Neural crest cell (in vitro differentiated cells): ENCODE measurements at places on chromosomes 5 and 9. TPM values are rescaled to one million over a fixed set of nuclear protein-coding genes. Genes with fewer than 3 reads are reported as not detected.
A peak's percentile ranks its signal among the peaks of the same experiment; 100 is the strongest.

DNA sequence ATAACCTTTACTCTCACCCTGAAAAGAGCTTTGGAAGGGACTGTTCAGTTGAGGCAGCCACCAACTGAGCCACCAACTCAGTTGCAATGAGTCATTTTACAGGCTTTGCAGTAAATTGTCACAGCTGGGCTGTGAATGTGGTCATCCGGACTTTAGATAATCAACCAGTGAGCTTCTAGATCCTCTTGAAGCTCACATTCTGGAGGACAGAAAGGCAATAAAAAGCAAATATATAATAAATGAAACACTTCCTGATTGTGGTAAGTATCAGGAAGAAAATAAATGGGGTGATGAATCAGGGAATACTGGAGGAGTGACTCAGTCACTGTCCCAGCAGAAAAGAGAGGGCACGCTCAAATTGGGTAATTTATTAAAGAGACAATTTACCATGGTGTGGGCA, 13.2 kb upstream of the C5orf58 start:
- no peaks in the 10 kb centered on the region for H3K36me3 ChIP-seq
- H3K4me3 ChIP-seq, result no peak overlapping the region
- peaks cover 42% of the 10 kb centered on the region for H3K4me1 ChIP-seq
- no peak for DNase-seq
- H3K27me3 ChIP-seq, result peaks cover 5% of the 10 kb centered on the region

DNA sequence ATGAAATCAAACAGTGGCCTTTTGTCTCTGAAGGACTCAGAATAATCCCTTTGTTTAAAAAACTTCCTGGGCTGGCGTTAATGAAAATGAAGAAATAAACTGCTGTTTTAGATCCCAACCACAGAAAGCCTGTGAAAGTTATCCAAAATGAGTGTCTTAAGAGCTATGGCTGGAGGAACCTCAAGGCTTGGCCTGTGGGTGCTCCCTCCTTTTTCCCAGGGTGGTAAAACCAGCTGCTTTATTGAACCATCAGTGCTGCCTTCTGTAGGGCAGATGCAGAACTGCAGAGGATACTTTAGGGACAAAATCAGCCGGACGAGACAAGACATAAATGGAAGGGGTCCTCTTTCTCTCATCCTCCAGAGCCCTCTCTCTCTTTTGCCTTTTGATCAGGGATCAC, 100.9 kb downstream of the SMARCA2 start:
- H3K27ac ChIP-seq, result no peak overlapping the region
- H3K4me1 ChIP-seq, result peaks cover 6% of the 10 kb centered on the region
- no peak overlapping the region for H3K4me3 ChIP-seq
- H3K27me3 ChIP-seq, result no peaks in the 10 kb centered on the region

- peaks cover 48% of the 10 kb centered on the region for H3K4me1 ChIP-seq
- H3K4me3 ChIP-seq, result no peak overlapping the region
- DNase-seq, result no peak
- H3K27me3 ChIP-seq, result no peaks in the 10 kb centered on the region
Measured at GRCh38 chr5:59332236-59332973, 561.1 kb downstream of the PDE4D start.

- peaks cover 14% of the 10 kb centered on the region for H3K4me1 ChIP-seq
- DNase-seq, result no peak
- no peaks in the 10 kb centered on the region for H3K27me3 ChIP-seq
- no peaks in the 10 kb centered on the region for H3K36me3 ChIP-seq
Measured at GRCh38 chr9:69386651-69387050, 61.6 kb downstream of the ENTREP1 start.

DNA sequence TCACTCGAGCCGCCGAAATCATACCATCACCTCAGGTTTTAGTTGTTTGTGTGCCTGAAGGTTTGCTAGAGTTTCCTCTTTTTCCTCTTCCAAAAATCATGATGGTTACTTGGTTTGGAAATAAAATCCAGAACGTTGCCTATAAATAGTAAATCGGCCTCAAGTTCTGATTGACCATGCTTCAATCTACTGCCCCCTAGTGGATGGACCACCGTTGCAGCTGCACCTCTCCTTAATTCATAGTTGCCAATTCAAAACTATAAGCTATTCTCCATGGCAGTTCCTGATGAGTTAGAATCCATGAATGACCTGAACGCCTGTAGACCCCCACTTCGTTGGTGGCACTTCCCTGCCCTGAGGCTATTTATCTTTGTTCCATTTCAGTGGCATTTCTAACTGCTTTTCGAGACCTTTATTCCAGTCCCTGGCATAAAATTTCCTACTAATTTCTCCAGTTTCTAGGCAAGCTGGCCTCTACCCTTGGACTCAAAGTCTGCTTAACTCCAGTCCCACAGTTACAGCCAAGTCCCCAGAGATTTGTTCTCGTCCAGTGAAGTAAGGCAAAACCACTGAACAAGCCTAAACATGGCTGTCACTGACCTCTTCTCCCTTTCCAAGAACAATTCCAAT, 422.6 kb downstream of the EFNA5 start:
- H3K4me1 ChIP-seq, result peaks cover 6% of the 10 kb centered on the region
- no peaks in the 10 kb centered on the region for H3K27me3 ChIP-seq
- DNase-seq, result peak; percentile 57

- no peak for DNase-seq
- no peaks in the 10 kb centered on the region for H3K36me3 ChIP-seq
- no peaks in the 10 kb centered on the region for H3K27me3 ChIP-seq
- peaks cover 24% of the 10 kb centered on the region for H3K4me1 ChIP-seq
Measured at GRCh38 chr9:113479174-113479621, 15.7 kb downstream of the RGS3 start.

DNA sequence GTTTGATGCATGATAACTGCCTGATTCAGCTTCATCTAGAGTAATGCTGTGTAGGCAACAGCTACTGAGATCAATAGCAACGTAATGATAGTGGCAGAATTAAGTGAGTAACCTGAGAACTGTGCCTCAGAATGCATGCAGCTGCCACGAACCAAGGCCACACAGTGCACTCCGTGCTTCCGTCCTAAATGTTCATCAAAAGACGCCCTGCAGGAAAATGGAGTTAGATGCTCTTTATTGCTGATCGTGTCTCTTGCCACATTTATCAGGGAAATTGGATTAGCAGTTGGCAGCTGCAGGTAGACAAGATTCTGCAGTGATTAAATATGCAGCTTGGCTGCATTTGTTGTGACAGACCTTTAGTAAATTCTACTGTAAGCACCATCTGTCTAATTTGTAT, 107.7 kb upstream of the TLX3 start:
- H3K4me1 ChIP-seq, result peaks cover 12% of the 10 kb centered on the region
- no peaks in the 10 kb centered on the region for H3K27me3 ChIP-seq
- no peak overlapping the region for H3K27ac ChIP-seq
- DNase-seq, result no peak
- H3K36me3 ChIP-seq, result no peaks in the 10 kb centered on the region
- H3K4me3 ChIP-seq, result no peak overlapping the region

- H3K27ac ChIP-seq, result no peak overlapping the region
- no peaks in the 10 kb centered on the region for H3K27me3 ChIP-seq
- H3K4me1 ChIP-seq, result peaks cover 4% of the 10 kb centered on the region
- no peak for DNase-seq
Measured at GRCh38 chr5:100761192-100761591, 141.9 kb downstream of the ST8SIA4 start.

DNA sequence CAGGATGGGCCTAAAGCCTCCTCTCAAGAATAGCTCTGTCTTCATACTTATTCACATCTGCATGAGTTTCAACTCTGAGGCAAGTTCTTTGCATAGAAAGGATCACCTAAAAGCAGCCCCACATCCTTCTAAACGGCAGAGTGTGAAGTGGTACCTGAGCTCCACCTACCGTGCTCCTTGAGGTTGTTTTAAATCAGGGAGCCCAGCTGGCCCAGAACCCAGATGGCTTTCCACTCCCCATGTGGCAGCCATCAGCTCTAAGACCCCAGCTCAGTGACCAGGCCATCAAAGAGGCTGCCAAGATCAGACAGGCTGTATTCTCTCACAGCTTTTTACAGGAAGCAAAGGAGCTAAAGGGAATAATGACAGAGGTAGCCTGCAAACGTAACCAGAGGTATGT, 299.3 kb downstream of the RASEF start:
- H3K4me1 ChIP-seq, result peaks cover 10% of the 10 kb centered on the region
- H3K27ac ChIP-seq, result no peak overlapping the region
- H3K27me3 ChIP-seq, result no peaks in the 10 kb centered on the region
- no peak for DNase-seq
- H3K36me3 ChIP-seq, result no peaks in the 10 kb centered on the region

- H3K4me3 ChIP-seq, result no peak overlapping the region
- H3K27ac ChIP-seq, result no peak overlapping the region
- H3K36me3 ChIP-seq, result no peaks in the 10 kb centered on the region
- H3K27me3 ChIP-seq, result no peaks in the 10 kb centered on the region
Measured at GRCh38 chr9:81239388-81239787, 450.0 kb downstream of the TLE1 start.

DNA sequence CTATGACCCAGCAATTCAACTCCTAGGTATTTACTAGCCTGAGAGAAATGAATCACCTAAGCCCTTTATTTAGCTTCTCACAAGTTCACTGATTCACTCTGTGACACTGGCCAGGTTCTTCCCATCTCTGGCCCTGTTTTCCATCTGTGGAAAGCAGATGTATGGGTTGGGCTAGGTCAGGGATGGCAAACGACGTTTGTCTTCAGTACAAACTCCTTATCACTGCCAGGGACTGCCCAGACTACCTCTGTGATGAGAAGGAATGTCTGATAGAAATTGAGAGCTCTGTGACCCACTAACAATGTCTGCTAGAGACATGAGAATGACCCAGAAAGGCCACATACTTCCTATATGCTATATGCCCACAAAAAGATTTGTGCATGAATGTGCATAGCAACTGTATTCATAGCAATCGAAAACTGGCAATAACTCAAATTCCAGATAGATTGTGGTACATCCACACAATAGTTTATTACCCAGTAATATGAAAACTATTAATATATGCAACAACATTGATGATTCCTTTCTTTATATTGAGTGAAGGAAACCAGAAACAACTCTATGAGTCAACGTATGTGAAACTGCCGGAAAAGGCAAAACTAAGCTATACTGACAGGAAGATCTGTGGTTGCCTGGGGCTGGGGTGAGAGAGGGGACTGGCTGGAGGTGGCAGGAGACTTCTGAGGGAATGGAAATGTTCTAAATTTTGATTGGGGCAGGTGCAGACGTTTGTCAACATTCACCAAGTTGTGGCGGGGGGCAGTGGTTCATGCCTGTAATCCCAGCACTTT, 32.0 kb upstream of the ADAM19 start:
- no peak for DNase-seq
- H3K36me3 ChIP-seq, result no peaks in the 10 kb centered on the region
- H3K27me3 ChIP-seq, result no peaks in the 10 kb centered on the region
- no peak overlapping the region for H3K27ac ChIP-seq
- no peak overlapping the region for H3K4me3 ChIP-seq
- H3K4me1 ChIP-seq, result peaks cover 10% of the 10 kb centered on the region

DNA sequence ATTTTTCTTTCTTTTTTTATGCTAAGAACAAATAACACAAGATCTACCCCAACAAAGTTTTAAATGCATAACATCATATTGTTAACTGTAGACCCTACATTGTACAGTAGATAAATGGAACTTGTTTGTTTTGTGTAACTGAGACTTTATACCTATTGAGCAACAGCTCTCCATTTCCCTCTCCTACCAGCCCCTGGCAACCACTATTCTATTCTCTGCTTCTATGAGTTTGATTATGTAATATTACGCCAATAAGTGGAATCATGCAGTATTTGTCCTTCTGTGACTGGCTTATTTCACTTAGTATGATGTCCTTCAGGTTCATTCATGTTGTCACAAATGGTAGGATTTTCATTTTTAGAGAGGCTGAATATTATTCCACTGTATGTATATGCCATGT, 308.2 kb upstream of the PRR16 start:
- no peak overlapping the region for H3K27ac ChIP-seq
- H3K27me3 ChIP-seq, result no peaks in the 10 kb centered on the region
- H3K4me3 ChIP-seq, result no peak overlapping the region
- H3K4me1 ChIP-seq, result no peaks in the 10 kb centered on the region

DNA sequence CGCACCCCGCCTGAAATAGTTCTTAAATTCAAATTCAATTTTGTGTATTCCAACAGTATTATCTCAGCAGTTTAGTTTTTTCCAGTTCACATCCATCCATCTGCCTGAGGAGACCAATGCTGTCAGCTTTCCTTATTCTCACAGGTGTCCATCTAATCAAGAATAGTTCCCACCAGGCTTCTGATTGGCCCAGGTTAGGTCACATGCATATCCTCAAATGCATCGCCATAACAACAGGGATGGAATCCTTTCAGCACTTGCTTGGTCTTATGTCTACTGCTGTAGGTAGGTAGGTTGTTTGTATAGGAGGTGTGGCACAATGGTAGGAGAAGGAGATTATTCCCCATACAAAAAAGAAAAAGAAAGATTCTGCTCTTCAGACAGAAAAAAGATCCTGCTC, 91.2 kb downstream of the UBE2R2 start:
- no peak overlapping the region for H3K27ac ChIP-seq
- H3K4me3 ChIP-seq, result no peak overlapping the region
- H3K36me3 ChIP-seq, result peaks cover 12% of the 10 kb centered on the region
- no peak for DNase-seq
- peaks cover 22% of the 10 kb centered on the region for H3K4me1 ChIP-seq

- H3K36me3 ChIP-seq, result peaks cover 11% of the 10 kb centered on the region
- no peak overlapping the region for H3K27ac ChIP-seq
- peaks cover 43% of the 10 kb centered on the region for H3K4me1 ChIP-seq
- no peaks in the 10 kb centered on the region for H3K27me3 ChIP-seq
- no peak overlapping the region for H3K4me3 ChIP-seq
Measured at GRCh38 chr9:94802793-94803192, 76.3 kb downstream of the AOPEP start.

GRCh38 chr9:35746583-35746982, 2.4 kb downstream of the GBA2 start:
- no peaks in the 10 kb centered on the region for H3K27me3 ChIP-seq
- peaks cover 18% of the 10 kb centered on the region for H3K36me3 ChIP-seq
- DNase-seq, result no peak
- H3K4me3 ChIP-seq, result peak overlapping the region; percentile 95
- H3K27ac ChIP-seq, result peak overlapping the region; percentile 76
- peaks cover 37% of the 10 kb centered on the region for H3K4me1 ChIP-seq

DNA sequence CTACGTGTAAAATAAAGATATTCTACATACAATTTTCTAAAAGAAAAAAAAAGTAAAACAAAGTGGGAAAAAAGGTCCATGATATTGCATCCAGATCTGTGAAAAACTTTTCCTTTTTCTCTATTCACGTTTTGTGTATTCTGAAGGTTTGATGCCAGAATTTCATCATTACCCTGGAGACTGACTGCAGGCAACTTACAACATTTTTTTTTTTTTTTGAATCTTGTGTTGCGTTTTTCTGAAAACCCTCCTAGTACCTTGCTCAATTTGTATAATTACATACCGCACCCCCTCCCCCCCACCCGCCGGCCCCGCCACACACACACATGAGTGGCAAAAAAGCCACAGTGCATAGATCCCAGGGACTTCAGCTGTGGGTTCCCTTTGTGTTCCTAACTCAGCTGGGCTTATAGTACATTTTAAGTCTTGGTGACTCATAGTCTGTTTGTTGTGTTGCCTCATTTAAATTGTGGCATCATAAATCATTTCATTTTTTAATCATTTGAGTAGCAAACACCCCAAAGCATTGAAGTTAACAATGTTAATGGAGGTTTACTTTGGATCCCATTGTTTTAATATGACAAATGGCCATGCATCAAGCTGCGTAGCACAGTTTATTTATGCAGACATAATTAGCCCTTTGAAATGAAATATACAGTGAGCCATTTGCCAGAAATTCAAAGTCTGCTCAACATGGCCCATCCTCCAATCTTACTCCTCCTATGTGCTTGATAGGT, 36.0 kb downstream of the PRDM6 start:
- peaks cover 4% of the 10 kb centered on the region for H3K36me3 ChIP-seq
- peaks cover 6% of the 10 kb centered on the region for H3K27me3 ChIP-seq
- H3K27ac ChIP-seq, result no peak overlapping the region
- no peak for DNase-seq
- H3K4me3 ChIP-seq, result no peak overlapping the region
- no peaks in the 10 kb centered on the region for H3K4me1 ChIP-seq

The FREM1 gene
- 57.5 and 57.7 TPM in 2 replicates for total RNA-seq

The MRRF gene
- 40.1 and 42.4 TPM in 2 replicates for total RNA-seq

The SLC36A2 gene
- not detected in 2 replicates for total RNA-seq

The OSMR gene
- total RNA-seq, result 2.7 and 2.8 TPM in 2 replicates

The PIP5K1B gene
- 5.9 and 6.5 TPM in 2 replicates for total RNA-seq

The FYB1 gene
- not detected in 2 replicates for total RNA-seq

The PCDHA9 gene
- 1.4 TPM in 2 replicates for total RNA-seq

The CDH6 gene
- total RNA-seq, result 233 and 247 TPM in 2 replicates
